ENCODE measurements at places on chromosomes 11 and 22.

GRCh38 chr11:128695539-128696221, 1.8 kb downstream of the FLI1 start:
- DNase-seq = peak; percentile 89

DNA sequence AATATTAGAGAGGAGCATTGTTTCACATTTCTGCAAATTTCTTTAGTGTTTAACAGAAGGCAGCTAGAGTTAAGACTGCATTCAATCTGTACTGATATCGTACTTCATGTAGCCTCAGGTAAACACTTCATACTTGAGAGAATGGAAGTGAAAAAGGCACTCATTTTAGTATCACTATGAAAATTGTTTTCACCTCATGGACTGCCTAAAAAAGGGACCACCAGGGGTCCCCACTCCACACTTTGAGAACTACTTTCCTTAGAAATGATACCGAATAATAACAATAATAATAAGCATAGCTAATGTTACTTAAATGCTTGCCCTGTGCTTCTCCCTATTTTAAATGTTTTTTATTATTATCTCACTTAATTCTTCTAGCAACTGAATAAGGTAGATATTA, 95.1 kb downstream of the BLID start:
- DNase-seq = peak; percentile 9

DNA sequence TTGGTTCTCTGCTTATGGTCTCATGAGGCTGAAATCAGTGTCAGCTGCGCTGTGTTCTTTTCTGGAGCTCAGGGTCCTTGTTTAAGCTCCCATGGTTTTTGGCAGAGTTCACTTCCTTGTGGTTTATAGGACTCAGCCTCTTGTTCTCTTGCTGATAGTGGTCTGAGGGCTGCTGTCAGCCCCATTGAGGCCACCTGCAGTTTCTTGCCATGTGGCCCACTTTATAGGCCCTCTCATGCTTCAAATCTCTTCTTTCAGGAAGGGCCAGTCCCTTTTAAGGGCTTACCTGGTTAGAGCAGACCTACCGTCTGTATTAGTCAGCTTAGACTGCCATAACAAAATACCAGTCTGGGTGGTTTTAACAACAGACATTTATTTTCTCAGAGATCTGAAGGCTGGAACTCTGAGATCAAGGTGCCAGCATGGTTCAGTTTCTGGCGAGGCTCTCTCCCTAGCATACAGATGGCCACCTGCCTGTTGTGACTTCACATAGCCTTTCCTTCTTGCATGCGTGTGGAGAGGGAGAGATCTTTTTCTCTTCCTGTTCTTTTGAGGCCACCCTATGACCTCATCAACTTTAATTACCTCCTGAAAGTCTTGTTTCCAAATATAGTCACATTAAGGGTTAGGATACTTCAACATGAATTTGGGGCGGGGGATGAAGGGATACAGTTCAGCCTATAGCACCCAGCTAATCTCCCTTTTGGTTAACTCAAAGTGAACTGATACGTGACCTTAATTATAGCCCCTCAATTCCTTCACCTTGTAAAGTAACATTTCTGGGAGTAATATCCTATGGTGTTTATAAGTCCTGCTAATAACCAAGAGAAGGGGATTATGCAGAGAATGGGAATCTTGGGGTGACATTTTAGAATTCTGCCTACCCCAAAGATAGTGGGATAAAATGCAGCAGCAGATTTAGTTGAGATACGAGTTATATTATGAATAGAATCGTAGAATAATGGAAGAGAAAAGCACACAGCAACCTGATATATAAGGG, 131.8 kb downstream of the UVRAG start:
- DNase-seq = no peak

DNA sequence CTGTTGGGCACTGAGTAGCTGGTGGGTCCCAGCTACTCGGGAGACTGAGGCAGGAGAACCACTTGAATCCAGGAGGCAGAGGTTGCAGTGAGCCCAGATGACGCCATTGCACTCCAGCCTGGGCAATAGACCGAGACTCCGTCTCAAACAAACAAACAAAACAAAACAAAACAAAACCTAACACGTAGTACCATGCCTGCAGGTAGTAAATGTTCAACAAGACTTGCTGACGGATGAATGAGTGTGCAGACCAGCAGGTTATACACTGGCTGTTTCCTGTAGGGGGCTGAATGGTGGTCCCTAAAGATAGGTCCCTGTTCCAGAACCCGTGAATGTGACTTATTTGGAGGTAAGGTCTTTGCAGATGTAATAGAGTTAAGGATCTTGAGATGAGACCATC, 12.8 kb upstream of the MRGPRD start:
- no peak for DNase-seq

DNA sequence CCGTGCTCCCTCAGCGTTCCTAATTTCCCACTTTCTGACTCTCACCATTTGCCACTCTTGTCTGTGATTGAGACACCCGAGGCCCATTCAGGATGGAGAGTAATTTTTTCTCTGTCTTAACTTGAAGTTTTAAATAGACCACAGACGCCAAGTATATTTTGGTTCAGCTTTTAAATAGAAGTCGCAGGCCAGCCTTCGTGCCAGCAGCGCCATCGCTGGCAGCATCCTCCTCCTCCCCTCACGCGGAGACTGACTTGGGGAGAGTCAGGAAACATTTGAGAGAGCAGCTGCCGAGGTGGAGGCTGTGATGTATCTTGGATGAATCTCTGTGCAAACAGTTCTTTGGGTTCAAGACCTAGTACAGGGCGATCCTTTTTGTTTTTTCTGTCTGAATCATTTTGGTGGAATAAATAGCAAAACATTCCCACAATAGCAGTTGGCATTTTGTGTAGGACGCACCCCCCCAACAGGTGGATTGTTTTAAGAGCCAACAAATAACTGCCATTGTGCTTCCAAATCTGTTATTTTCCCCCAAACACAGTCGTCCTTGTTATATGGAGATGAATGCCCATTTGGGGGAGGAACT, 889 bp upstream of the DMC1 start:
- no peak for DNase-seq

DNA sequence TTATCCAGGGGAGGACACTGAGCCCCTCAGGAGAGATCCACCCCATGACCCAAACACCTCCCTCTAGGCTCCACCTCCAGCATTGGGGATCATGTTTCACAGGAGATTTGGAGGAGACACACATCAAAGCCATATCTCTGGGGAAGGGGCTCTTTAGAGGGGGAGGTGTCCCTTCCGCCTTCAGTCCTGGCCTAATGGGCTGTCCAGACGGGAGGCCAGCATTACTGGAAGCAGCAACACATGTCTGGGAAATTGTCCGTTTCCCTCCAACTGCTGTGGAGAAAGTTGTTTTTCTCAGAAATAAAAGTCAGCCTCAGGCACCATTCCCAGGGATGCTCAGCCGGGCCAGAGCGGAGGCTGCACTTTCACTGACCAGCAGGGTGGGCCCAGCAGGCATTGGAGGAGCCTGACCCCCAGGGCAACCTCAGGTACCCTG, 9.5 kb downstream of the CACNA1I start:
- no peak for DNase-seq

GRCh38 chr11:100575860-100576717, 111.0 kb upstream of the ARHGAP42 start:
- DNase-seq = peak; percentile 51

DNA sequence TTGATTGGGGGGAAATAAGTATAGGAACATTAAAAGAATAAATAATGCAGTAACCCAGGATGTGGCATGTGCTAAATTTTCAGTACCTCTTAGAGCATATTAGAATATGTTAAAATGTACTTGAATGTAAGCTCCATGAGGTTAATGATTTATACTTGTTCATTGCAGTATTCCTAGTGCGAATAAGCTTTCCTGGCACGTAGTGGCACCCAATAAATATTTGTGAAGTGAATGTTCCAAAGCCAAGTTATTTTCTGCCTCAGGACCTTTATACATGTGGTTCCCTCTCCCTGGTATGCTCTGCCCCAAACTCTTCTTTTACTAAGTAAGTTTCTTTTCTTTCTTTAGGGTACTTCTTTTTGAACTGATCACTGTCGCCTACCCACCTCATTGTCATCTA, 118.8 kb downstream of the DBX1 start:
- no peak for DNase-seq

- DNase-seq = no peak
Measured at GRCh38 chr11:94077552-94078293, 50.9 kb upstream of the PANX1 start.

- no peak for DNase-seq
Measured at GRCh38 chr11:45233804-45234170, 52.4 kb downstream of the SYT13 start.

DNA sequence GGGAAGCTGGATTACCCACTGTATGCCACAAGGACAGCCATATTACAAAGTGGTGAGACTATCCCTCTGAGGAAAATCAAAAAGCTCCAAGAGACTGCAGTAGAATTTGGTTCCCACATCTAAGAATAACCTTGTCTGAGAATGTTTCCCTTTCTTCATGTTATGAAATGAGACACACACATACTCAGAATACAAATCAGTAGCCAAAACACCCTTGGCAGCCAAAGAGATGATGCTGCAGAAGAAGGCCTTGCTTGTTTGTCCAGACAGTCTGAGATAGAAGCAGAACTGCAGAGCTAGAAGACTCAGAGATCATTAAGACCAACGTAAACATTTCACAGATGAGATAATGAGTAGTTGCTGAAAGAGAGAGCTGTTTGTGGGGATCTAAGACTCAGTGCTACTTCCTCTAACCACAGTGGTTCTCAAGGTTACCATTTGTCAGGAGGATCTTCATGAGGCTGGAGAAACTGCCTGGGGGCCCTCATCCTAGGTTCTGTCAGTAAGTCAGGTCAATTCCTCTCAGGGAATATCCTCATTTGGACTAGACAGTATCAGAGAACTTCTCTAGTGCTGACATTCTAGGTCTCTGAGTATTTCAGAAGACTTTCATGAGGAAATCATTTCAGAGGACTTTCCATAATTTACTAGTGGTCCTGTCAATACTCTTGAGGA, 38.9 kb downstream of the RELT start:
- peak; percentile 97 for DNase-seq

DNA sequence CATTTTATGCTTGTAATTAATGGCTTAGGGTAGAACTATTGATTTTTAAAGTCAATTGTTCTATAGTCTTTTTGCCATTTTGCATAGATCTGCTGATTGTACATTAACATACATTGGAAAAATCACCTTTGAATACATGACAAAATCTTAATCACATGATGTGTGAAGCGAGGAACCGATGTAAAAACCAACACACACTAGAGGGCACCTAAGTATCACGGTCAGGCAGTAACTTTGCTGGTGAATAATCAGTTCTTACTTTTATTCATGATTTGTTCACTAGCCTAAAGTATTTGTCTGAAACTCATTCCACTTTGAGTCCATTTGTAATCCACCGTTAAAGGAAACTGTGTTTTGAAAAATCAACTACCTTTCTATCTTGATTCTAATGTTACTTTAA, 28.2 kb downstream of the JHY start:
- DNase-seq = peak; percentile 6

GRCh38 chr11:115324581-115325432, 179.4 kb downstream of the CADM1 start:
- DNase-seq = peak; percentile 48

DNA sequence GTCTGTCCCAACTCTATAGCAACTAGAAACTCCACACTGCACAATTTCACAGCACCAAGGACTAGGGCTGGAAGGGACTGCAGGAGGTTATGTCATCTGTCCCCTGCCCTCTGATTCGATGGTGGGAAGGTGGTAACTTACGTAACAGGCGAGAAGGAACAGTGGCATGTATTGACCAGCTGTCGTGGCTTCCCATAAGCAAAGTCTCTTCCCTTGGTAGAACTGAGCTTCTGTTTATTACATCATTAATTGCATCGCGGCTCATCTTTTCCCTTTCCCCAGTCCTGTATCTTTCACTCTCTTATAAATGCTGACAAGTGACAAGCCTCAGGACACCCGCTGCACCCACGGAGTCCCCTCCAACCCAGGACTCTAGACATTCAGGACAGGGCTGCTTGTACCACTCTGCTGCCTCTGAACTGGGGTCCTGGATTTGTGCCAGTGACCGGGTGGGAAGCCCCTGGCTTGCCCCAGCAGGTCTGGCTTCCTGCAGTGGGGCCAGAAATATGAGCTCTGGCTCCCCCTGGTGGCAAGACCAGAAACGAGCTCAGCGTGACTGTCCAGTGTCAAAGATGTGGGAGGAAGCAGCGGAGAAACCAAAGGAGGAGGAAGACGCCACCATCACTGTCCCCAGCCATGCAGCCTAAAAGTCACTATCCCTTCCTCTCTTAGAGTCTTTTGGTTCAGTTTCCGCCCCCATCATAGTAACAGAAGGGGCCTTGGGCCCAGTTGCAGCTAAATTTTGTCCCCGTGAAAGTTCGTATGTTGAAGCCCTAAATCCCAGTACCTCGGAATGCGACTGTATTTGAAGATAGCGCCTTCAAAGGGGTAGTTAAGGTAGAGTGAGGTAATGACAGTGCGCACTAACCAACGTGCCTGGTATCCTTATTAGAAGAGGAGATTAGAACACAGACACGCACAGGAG, 84.5 kb downstream of the ISX start:
- DNase-seq = peak; percentile 37

DNA sequence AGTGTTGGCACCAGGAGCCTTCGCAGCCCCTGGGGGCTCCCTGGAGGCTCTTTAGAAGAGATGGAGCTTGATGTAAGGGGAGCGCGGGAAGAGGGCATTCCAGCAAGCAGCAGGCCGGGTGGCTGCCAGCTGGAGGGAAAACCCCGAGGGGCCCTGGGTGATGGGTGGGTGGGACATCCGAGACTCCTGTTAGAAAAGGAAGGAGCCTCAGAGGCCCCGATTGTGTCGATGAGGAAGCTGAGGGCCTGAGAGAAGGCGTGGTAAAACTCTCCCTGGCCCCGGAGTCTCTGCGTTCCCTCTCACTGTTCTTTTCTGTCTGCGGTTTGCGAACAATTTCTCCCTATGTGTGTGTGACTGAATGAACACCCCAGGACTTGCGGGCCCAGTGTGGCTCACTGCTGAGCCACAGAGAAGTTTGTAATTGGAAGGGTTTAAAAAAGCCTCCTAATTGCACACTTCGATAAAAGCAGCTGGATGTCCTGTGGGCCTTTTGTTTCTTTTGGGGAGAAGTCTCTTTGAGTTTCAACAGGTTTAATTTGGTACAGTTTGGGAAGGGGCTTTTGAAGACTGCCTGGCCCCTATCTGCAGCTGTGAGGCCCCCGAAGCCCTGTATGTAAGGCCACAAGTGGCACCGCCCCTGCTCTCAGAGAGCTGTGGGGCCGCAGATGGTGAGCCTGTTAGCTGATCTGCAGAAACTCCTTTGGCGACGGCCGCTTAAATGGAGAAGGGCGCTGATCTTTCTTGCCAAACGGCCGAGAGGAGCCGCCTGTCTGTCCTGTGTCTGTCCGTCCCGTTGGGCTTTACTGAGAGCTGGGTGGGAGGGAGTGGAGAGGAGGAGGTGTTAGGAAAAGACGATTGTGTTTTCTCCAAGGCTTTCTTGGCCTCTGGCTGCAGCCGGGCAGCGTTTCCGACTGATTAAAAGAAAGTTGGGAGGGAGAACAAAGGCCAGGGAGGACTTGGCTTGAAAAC, 2.0 kb downstream of the FBLN1 start:
- peak; percentile 5 for DNase-seq

DNA sequence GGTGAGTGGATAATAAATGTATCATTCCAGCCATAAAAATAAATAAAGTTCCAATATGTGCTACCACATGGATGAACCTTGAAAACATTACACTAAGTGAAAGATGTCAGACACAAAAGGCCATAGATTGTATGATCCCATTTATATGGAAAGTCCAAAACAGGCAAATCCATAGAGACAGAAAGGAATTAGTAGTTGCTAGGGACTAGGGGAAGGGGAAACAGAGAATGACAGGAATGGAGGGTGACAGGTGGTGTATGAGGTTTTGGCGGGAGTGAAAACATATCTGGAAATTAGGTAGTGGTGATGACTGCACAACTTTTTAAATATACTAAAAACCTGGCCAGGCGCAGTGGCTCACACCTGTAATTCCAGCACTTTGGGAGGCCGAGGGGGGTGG, 15.2 kb upstream of the CARD10 start:
- DNase-seq = no peak
